Stimulated activated CD8-positive, alpha-beta memory T cell treated with anti-CD3 and anti-CD28 coated beads, Interleukin-2, amount 100 ng/mL, for 1 hour (primary cell): ENCODE measurements at places on chromosomes 5 and 9.

DNA sequence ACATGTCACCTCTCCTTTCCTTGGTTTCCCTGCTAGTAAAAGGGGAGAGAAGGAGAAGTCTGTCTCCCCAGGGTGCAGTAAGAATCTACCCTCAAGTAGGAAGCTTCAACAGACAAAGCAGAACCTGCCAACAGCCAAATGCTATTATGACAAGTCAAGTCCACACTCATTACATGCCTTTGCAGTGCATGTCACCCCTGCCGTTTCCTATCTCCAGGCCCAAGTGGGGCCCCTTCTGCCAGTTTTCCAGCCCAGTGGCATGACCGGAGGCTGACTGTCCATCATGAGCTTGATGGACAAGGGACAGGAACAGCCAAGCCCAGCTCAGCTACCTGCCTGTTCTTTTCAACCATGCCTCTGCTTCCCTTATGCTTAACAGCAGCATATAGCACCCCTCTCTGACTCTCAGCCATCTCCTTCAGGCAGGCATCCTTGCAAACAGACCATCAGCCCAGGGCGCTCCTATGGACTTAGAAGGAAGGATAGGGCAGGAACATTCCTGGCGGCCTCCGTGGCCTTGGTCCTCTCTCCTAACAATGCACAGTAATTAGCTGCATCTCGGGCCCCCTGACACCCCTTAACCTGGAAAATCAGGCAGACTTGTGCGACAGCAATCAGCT is 107.2 kb upstream of the RAD23B start:
- DNase-seq, result no peak

DNA sequence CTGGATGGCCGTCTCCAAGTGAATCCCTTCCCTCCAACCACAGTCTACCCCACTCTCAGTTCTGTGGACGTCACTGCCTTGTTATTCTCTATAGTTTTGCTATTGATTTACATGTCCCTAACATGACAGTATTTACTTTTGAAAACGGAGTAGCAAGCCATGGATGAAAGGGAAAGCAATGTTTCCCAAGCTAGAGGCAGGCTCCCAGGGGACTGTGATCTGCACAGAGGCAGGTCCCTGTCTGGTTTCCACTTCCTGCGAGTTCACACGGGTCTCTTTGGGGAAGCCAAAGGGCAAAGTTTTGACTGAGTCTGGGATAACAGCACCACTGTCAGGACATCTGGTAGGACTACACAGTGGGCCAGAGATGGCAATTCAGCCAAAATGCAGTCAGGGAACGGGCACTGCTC is 12.7 kb downstream of the C9orf153 start:
- DNase-seq, result no peak

- no peak for DNase-seq
Observed at GRCh38 chr9:36739373-36740116, 166.8 kb downstream of the MELK start.

DNA sequence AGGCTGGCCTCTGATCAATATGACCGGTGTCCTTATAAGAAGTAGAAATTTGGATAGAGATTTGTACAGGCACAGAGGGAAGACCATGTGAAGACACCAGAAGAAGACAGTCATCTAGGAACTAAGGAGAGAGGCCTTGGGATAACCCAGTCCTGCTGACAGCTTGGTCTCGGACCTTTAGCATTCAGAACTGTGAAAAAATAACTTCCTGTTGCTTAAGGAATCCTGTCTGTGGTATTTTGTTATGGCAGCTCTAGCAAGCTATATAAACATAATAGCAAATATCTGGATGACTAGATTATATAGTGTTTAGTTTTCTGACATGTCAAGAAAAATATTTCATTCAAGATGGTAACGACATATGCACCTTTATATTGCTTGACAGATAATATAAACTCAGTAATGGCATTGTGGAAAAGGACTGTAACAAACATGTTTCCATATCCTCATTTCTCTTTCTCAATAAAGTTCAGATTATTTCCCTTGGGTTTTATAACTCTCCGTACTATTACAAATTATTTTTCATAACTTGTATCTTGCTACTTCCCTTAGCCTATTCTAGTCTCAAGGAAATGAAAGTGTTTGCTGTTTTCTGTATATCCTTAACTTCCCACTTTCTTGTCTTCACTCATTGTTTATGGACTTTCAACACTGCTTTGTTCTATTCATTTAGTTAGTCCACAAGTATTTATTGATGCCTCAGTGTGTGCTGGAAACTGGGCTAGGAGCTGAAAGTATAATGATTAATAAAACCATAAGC is 62.4 kb downstream of the KIAA1958 start:
- DNase-seq, result no peak

GRCh38 chr5:98750693-98751092 is 22.8 kb upstream of the RGMB start:
- DNase-seq, result no peak

DNA sequence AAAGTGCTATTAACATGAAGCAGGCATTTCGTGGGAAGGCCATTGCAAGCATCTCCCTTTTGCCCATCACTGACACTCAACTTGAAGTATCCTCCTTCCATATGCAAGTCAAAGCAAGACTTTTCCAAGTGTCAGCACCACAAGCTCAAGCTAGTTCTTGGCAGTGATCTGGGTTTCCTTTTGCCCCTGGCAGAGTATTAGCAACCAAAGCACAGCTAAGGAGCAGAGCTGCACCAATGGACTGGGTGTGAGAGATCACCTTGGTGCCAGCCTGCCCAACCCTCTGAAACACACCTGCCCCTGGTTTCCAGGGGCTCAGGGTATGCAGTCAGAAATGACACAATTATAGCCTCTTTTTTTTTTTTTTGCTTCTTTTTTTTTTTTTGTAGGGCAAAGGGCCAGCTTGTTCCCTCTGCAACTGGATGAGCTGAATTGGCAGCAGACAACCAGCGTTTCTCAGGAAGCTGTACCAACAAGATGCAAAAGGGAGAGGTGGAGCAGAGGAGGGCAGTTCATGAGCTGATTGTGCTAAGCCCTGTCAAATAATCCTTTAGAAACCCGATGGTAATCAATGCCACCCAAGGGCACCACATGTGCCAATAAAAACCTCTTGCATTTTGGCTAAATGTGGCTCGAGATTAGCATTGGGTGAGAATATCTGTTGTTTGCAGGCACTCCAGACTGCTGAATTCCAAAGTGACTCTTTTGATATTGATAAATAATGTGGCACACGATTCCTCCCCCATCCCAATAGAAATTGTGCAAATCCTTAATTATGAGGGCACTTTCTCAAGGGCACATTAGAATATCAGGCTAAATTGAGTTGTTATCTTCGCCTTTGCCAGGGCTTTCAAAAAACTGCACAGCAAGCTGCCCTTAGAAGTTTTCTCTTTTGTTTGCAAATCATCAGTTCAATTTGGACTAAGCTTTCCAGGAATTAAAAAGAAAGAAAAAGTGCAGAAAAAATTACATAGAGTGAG is 192.4 kb downstream of the GAS1 start:
- no peak for DNase-seq

- no peak for DNase-seq
Observed at GRCh38 chr5:89436464-89436863, 553.5 kb upstream of the MEF2C start.

- no peak for DNase-seq
Observed at GRCh38 chr9:6224393-6225154, 9.0 kb downstream of the IL33 start.

GRCh38 chr5:116938488-116938887 is 363.9 kb upstream of the SEMA6A start:
- no peak for DNase-seq

DNA sequence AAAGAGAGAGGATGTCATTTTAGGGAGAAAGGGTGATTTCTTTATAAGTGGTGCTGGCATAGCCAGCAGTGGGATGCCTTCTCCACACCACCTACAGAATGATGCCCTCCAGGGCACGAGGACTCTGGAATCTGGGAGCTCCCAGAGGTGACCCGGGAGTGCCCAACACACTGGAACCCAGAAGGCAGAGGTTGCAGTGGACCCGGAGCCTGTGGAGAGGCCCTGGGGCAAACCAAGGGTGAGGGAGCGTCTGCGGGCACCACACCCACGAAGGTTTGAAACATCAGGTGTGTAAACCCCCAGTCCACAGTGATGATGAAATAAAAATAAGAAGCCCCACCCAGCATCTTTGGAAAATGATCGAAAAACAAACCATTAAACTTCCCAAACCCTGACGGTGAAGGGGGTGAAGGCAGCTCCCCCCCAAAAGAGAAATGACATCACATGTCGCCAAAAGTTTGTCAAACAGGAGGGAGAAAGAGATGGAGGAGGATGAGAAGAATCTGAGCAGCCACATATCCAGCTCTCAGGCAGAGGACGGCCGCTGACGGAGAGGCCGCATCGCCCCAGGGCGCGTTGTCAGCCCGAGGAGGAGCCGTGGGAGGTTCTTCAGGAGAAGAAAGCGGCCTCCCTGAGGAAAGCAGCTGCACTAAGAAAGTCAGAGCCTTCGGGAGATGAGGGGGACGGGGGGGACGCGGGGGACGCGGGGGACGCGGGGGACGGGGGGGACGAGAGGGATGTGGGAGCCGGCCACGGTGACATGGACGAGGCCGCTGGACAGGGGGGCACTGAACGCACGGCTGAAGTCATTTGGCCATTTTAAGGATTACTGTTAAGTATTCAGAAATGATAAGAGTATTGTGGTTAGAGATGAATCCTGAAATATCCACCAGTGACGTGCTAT is 43.1 kb upstream of the NSMF start:
- DNase-seq, result no peak

- no peak for DNase-seq
Observed at GRCh38 chr5:158792976-158793375, 306.7 kb downstream of the EBF1 start.

DNA sequence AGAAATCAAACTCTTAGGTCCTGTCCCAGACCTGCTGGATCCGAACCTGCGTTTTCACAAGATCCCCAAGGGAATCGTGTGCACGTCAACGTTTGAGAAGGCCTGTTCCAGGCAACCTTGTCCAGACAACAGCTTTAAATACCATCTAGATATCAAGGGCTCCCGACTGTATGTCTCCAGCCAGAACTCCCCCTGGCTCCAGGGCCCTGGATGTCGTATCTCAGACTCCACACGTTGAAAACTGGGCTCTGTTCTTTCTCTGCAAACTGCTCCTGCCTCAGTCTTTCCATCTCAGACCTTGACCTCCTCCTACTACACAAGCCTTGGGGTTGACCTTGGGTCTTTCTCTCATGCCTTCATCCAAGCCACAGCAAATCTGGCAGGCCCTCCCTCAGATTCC is 5.8 kb upstream of the ENG start:
- no peak for DNase-seq

DNA sequence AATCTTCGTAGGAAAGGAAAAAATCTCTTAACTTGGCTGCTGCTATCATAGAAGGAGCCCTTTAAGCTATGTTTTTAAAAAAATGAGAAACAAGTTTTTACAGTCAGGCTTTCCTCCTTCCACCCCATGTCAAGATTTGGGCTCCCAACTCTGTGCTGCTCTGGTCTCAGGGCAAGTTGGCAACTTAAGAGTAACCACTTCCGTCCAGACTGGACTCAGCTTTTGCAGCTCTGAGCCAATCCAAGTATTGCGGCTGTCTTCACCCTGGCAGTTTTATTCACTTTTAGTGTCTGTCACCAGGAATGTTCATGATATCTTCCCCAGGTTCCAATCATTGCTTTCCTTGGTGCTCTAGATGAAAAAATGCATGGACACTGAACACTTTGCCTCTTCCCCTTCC is 115.9 kb upstream of the GAS1 start:
- no peak for DNase-seq

GRCh38 chr5:39216631-39217030 is 2.7 kb downstream of the FYB1 start:
- no peak for DNase-seq

DNA sequence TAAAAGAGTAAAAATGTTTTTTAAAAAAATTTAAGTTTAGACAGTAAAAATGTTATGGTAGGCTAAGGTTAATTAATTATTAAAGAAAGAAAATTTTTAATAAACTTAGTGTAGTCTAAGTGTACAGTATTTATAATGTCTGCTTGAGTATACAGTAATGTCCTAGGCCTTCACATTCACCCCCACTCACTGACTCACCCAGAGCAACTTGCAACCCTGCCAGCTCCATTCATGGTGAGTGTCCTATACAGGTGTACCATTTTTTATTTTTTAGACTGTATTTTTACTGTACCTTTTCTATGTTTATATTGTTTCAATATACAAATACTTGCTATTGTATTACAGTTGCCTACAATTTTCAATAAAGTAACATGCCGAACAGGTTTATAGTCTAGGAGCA is 234.1 kb downstream of the AUH start:
- no peak for DNase-seq

DNA sequence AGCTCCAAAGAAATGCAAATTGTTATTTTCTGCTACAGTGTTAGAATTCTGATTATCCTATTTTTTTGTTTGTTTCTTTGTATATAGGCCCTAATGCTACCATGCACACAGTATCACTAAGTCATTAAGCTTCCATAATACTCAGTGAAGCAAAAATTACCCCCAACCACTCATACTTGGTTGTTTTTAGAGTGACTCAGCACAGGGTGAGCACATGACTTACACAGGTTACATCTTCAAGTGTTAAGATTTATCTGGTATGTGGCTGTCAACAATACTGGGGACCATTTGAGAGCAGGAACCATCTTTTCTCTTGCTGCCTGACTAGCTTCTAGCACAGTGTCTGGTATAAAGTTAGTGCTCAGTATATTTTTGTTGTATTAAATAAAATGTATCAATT is 255.8 kb upstream of the SLC24A2 start:
- DNase-seq, result no peak

GRCh38 chr9:88462191-88462590 is 72.8 kb upstream of the NXNL2 start:
- no peak for DNase-seq

DNA sequence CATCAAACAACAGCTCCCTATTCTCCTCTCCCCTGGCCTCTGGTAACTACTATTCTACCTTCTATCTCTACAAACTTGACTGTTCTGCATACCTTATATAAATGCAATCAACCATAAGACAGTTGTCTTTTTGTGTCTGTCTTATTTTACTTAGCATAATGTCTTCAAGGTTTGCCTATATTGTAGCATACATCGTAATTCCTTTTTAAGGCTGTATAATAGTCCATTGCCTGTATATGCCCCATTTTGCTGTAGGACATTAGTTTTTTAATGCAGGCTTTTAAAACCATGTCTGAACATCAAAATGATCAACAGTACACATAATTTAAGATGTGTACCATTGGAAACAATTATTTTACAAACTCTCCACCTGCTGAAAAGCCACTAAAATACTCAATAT is 12.4 kb downstream of the ANKH start:
- DNase-seq, result no peak

DNA sequence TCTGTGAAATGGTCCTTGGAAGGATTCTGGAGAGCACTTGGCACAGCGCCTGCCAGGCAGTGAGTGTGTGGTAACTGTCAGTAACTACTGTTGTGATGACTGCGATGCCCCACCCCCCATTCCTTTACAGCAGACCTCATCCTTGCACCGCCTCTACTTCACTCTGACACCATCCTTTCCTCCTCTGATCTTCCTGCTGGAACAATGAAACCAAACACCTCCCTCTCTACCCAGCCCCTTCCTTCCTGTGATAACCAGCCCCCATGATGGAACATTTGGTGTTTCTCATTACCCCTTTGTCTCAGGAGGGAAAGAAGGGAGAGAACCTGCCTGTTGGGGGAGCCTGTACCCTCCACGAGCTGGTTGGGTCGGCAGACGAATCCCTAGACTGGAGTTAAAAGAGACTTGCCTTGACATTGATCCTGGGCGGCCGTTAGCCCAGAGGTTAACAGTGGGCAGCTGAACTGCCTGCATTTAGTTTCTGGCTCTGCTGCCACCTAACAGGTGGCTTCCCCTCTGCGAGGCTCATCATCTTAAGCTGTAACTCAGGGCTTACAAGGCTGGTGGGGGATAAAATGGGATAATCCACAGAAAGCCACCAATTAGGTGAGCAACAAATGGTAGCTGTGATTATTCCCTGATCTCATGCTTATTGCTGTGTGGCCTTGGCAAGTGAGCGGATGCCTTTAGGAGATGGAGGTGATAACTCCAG is 34.2 kb upstream of the GRPEL2 start:
- DNase-seq, result no peak
